ENCODE measurements at places on chromosomes 12 and 14. TPM values are rescaled to one million over a fixed set of nuclear protein-coding genes. Genes with fewer than 3 reads are reported as not detected.

The ZNF891 gene
- 1.9 TPM for total RNA-seq

DNA sequence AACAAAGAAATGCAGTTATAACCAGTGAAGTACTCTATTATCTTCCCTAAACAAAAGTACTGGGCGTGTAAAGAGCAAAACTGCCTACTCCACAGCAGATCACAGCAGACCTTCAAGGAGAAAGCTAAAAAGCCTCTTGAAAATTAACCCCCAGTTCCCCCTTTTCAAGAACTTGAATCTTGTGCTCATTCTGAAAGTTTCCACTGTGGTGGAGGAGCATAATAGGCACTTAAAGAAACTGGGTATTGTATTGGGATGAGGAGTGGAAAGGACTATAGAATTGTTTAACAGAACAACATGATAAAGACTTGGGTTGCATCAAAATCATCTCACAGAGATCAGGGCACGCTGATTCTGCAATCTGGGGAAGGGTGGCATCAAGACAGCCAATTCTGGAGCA, 51.1 kb downstream of the SLC25A47 start:
- no peak for DNase-seq

DNA sequence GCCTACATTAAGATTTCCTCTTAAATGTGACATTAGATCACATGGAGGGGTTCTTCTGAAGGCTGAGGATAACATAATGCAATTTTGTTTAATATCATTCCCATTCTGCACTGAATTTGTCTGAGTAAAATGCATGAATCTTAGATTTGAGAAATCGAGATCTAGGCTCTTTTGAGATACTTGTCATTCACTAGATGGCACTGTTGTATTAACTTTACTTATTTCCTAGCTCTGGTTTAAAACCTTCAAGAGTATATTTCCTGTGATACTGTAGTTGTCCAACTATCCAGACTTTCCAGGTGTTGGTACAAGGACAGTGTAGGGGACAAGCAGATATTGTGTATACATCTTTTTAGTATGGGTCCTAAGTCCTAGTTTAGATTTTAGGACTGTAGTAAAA, 91.7 kb upstream of the SEL1L start:
- DNase-seq, result no peak

- DNase-seq, result no peak
These were observed 29.1 kb downstream of the CDC42BPB start for GRCh38 chr14:103028161-103028767.

DNA sequence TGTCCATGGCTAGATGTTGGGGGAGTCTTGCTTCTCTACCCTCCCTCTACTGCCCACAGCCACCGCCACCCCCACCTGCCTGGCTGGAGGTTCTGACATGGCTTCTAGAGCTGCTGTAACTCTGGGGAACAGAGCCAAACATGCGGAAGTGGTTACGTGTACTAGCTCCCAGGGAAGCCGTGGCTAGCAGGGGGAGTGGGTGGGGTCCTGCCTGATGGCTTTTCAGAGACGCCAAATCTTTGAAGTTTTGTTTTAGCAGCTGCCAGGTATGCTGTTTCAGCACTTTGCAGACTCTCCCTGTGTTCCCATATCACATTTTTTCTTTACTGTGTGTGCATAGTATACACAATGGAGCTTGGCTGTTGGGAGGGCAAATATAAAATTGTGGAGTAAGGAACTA, 150.3 kb downstream of the TGFB3 start:
- DNase-seq, result peak; percentile 87

GRCh38 chr12:52367876-52368275, 595 bp upstream of the KRT85 start:
- DNase-seq, result no peak
